ENCODE measurements at places on chromosomes 6 and 20.

DNA sequence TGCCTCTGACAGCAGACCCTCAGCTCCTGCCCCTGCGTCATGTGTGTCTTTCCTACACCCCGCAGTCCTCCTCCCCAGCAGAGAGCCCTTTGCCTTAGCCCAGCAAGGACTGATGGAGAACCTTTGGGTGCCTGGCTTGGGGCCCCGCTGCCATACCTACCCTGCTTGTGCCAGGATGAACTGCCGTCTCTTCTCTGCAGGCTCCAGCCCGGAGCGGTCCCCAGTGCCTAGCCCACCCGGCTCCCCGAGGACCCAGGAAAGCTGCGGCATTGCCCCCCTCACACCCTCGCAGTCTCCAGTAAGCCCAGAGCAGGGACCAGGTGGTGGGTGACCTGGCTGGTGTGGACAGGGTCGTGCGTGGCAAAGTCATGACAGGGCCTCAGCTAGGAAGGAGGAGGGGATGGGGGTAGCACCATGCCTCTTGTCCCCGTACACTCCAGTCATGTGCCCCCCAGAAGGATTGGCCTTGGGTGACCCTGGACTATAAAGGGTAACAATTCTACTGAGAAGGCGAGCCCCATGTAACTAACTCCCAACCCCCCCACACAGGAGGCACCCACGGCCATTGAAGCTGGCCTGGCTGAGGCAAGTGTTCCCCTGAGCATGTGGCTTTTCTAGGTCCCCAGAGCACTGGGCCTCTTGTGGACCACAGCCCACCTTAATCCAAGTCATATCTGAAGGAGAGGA, 8.3 kb downstream of the HSPA12B start:
- no peak for DNase-seq

DNA sequence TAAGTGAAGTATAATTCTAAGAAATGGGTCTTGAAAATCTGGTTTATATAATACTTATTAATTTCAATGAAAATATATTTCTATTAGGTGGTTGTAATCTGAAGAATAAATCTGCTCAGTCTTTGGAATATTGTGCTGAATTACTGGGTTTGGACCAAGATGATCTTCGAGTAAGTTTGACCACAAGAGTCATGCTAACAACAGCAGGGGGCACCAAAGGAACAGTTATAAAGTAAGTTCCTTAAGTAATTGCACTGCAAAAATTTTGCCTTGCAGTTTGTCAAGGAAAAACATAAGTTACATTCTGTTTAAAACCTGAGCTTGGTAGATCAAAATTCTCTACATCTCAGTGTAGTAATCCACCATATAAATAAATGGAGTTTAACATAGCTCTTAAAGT, 106.0 kb downstream of the MYO6 start:
- peak; percentile 8 for DNase-seq

DNA sequence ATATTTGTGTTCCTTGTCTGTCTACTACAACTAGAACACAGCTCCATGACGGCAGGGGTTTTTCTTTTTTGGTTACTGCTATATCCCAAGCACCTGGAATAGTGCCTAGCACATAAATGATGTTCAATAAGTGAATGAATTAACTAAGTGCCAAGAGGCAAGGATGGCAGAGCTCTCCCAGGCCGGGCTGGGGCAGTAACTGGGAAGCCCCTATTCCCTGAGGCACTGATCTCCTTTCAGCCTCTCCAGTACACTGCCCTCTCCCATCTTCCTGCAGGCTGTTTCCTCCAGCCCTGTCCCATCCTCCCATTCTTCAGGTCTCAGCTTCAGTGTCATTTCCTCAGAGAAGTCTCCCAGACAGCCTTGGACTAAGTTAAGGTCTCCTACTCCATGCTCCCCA, 29.0 kb upstream of the SPDEF start:
- no peak for DNase-seq

DNA sequence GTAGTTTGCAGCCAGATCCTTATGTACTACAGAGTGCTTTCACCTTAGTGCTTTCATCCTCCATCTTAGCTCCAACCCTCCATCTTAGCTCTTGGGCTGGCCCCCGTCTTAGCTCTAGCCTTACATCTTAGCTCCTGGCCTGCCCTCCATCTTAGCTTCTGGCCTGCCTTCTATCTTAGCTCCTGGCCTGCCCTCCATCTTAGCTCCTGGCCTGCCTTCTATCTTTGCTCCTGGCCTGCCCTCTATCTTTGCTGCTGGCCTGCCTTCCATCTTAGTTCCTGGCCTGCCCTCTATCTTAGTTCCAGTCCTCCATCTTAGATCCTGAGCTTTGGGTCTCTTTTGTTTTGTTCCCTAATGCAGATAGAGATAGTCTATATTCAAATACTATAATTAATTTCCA, 22.0 kb downstream of the GNAS start:
- no peak for DNase-seq

GRCh38 chr6:71187141-71187540, 101.5 kb upstream of the OGFRL1 start:
- no peak for DNase-seq
